Activated CD4-positive, alpha-beta T cell treated with anti-CD3 and anti-CD28 coated beads for 36 hours (primary cell): ENCODE measurements at places on chromosomes 16 and 17. TPM values are rescaled to one million over a fixed set of nuclear protein-coding genes. Genes with fewer than 3 reads are reported as not detected.

DNA sequence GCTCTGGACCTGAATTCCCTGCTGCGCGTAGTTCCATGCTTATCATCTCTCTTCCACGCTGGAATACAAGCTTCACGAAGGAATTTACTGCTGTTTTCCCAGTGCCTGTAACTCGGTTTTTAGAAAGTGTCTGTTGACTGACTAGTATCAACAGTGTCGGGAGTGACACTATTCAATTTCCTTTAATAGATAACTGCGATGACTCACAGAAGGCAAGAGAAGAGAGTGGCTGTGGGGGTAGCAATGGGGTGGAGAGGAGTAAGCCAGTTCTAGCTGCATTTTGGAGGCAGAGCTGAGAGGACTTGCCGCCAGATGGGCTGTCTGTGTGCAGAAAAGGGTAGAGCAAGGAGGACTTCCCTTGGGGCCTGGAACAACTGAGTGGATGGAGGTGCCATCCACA lies 25.2 kb downstream of the B4GALNT2 start:
- peaks cover 25% of the 10 kb centered on the region for H3K27me3 ChIP-seq
- no peaks in the 10 kb centered on the region for H3K36me3 ChIP-seq
- no peak for DNase-seq
- no peaks in the 10 kb centered on the region for H3K4me1 ChIP-seq
- H3K27ac ChIP-seq, result no peak overlapping the region

DNA sequence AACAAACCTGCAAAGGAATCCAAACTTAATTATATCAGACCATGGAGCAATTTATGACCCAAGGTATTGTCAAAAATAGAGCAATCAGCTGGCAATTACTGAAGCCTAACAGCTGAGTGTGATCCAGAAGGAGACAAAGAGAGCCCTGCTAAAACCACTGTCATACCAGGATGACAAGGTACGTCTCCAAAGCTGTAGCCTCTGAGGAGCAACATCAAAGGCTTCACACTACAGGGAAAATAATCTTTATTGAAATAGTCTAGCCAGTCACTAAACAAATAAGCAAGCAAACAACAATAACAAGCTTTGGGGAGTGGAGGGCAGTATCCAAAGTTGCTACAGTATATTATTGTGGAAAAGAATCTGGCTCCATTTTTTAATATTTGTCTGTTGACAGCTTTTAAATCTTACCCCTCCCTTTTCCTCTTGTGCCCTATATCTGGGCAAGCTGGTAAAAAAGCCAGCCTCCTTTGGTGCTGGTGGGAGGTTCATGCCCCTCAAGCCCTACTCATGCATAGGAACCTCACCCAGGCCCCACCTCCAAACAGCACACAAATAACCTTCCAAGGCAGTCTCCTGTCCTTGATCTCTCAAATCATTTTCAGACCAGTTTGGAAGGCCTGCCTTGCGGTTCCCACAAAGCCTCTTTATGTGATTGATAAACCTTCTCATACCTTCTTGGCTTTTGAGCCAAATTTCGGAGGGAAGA lies 73.7 kb downstream of the ITFG1 start:
- DNase-seq, result no peak
- H3K4me1 ChIP-seq, result peaks cover 4% of the 10 kb centered on the region
- peaks cover 13% of the 10 kb centered on the region for H3K36me3 ChIP-seq
- no peak overlapping the region for H3K27ac ChIP-seq
- H3K4me3 ChIP-seq, result no peak overlapping the region

DNA sequence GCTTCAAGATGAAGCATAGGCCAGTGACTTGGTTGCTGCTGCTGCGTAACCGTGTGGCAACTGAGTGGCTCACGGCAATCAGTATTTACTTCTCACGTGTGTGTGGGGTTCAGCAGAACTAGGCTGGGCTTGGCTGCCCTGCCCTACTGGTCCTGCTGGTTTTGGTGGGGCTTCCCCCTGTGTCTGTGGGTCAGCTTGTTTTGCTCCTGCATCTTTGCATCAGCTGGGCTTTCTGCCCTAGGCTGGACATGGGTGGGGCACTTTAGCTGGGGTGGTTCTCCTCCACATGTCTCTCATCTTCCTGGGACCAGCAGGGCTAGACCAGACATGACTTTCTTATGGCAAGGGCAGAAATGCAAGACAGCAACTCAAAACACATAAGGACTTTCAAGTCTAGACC lies 550.5 kb downstream of the MAF start:
- no peaks in the 10 kb centered on the region for H3K27me3 ChIP-seq
- peaks cover 13% of the 10 kb centered on the region for H3K4me1 ChIP-seq
- DNase-seq, result no peak
- H3K27ac ChIP-seq, result no peak overlapping the region

FGF11 gene
- total RNA-seq, result 10.6 TPM

OGFOD1 gene
- total RNA-seq, result 56.2 TPM

MMP28 gene
- total RNA-seq, result 0.09 TPM

BAIAP3 gene
- 0.57 TPM for total RNA-seq

DNASE1L2 gene
- 0.51 TPM for total RNA-seq

- H3K27me3 ChIP-seq, result no peaks in the 10 kb centered on the region
- no peak overlapping the region for H3K4me3 ChIP-seq
- H3K27ac ChIP-seq, result no peak overlapping the region
- no peak for DNase-seq
- no peaks in the 10 kb centered on the region for H3K4me1 ChIP-seq
Observed at GRCh38 chr16:57786632-57787518, 15.4 kb downstream of the KIFC3 start.

DNA sequence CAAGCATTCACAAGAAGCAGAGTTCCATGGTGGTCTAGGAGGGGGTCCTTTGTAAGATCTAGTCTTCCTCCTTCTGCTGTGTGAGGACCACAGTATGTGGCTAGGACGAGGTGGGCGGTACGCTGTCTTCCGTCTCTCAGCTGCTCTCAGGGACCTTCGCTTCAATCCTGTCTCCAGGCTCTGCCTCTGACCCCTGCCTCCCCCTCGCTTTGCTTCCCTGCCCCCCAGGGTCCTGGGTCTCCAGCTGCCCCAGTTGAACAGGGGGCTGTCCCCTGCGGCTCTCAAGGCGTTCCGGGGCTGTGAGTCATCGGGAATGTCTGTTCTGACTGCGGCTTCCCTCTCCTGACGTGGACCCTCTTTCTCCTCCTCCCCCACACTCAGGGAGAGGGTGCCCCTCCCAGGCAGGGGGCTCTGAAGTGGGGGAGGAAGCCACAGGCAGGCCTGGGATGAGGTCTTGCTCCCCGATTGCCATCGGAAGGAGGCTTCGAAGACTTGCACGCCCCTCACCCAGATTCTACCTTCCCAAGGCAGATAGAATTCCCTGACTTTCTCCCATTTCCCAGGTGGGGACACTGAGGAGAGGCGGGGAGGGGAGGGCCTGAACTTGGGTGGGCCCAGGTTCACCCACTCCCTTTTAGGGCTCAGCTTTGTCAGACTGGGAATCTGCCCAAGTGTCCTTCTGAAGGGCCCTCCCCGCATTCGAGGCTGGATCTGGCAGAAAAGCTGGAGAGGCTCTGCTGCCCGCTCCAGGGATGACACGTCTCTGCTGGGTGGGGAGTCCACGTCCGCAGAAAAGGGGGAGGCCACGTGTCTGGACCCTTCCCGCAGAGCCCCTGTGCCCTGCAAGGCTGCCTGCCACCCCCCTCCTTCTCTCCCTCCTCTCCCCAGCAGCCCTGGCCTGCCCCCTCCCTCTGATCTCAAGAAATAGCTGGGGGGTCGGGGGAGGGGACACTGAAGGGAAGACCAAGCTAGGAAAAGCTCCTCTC lies 9.1 kb upstream of the COL1A1 start:
- H3K27me3 ChIP-seq, result peaks cover 23% of the 10 kb centered on the region
- no peak overlapping the region for H3K27ac ChIP-seq
- H3K36me3 ChIP-seq, result no peaks in the 10 kb centered on the region
- no peak for DNase-seq
- H3K4me1 ChIP-seq, result peaks cover 19% of the 10 kb centered on the region
- no peak overlapping the region for H3K4me3 ChIP-seq

DNA sequence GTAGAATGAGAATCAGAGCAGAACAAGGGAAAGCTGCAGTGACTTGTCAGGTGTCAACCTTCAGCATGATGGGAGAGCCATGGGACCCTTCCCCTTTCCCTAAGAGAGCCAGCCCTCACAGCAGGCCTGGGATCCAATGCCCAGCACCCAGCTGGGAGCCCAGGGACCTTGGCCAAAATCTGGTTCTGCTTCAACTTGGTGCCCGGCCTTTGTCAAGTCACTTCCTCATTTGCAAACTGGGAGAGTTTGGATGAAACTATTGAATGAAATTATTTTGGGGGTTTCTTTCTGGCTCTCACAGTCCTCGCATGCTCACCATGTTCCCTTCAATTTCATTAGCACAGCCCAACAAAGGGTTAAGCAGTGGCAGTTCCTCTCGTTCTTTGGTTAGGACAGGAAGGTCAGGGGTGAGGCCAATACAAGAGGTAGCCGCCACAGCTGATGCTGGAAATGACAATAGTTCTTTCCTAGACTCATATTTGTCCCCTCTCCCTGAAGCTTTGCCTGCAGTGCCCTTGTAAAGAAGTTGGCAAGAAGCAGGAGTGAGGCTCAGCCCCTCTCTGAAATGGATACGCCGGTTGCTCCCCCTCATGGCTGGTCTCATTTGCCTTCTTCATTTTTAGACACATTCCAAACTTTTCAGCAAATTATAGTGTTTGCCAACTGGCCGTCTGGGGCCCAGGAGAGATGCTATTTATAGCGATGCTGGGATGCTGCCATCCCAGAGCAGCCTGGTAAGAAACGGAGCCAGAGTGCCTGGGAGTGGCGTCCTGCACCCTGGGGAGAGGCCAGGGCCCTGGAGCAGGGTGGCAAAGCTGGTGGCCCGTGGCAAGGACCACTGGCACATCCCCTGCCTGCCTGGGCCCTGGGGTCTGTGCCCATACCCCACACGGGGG lies 34.5 kb upstream of the MEOX1 start:
- peaks cover 4% of the 10 kb centered on the region for H3K4me1 ChIP-seq
- no peak overlapping the region for H3K4me3 ChIP-seq
- no peak overlapping the region for H3K27ac ChIP-seq
- no peaks in the 10 kb centered on the region for H3K36me3 ChIP-seq

CHST4 gene
- not detected for total RNA-seq
